ENCODE measurements at places on chromosomes 4 and X.

- DNase-seq, result no peak
Observed at GRCh38 chr4:88107406-88108107, 50.9 kb downstream of the ABCG2 start.

- DNase-seq, result no peak
Observed at GRCh38 chrX:15200871-15201270, 69.0 kb downstream of the ASB9 start.

- peak; percentile 72 for DNase-seq
Observed at GRCh38 chr4:139887962-139888735, 222.5 kb downstream of the MGST2 start.

- no peak for DNase-seq
Observed at GRCh38 chr4:112765317-112765974, 128.5 kb downstream of the LARP7 start.

GRCh38 chr4:185700048-185700447 is 111.9 kb downstream of the SORBS2 start:
- DNase-seq, result peak; percentile 27

DNA sequence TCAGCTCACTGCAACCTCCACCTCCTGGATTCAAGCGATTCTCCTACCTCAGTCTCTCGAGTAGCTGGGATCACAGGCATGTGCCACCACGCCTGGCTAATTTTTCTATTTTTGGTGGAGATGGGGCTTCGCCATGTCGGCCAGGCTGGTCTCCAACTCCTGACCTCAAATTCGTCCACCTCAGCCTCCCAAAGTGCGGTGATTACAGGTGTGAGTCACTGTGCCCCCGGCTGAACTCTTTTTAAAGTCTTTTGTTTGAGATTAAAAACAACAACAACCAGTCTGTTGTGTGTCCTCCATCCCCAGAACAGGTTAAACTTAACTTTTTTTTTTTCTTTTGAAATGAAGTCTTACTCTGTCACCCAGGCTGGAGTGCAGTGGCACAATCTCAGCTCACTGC is 36.3 kb upstream of the RBPJ start:
- no peak for DNase-seq

DNA sequence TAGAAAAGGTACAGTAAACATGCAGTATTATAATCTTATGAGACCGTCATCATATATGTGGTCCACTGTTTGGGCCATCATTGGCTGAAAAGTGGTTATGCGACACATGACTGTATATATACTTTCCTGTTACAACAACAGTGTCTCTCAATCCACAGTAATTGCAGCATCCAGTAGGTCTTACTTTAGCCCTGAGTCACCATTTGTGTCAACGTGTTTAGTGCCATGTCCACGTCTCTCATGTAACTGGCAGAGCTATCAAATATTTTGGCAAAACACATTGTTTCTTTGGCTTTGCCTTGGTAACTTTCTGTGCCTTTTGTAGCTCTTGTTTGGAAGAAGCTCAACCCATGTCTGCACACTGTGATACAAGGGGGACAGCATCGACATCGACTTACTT is 73.8 kb downstream of the CD38 start:
- no peak for DNase-seq

GRCh38 chrX:40154853-40155588 is 57.3 kb upstream of the BCOR start:
- DNase-seq, result no peak

DNA sequence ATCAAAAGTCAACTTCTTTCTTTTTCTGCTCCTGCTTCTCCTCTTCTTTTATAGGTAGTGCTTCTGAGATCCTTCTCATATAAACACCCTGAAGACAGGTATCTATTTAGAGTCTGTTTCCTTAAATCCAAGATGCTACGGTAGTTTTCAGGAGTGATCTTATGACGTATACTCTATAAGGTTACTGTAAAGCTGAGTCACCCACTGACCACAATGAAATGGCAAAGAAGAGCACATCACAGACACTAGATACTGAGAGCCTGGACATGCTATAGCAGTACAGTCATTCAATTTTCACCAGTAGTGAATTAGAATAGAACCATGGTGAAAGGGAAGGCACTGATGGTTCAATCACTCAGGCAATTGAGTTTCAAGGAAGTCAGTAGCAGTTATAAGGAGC is 412.5 kb downstream of the ADAM29 start:
- DNase-seq, result no peak

- DNase-seq, result no peak
Observed at GRCh38 chr4:122759639-122760310, 27.3 kb downstream of the BBS12 start.

- no peak for DNase-seq
Observed at GRCh38 chrX:55794405-55794804, 76.9 kb downstream of the RRAGB start.

DNA sequence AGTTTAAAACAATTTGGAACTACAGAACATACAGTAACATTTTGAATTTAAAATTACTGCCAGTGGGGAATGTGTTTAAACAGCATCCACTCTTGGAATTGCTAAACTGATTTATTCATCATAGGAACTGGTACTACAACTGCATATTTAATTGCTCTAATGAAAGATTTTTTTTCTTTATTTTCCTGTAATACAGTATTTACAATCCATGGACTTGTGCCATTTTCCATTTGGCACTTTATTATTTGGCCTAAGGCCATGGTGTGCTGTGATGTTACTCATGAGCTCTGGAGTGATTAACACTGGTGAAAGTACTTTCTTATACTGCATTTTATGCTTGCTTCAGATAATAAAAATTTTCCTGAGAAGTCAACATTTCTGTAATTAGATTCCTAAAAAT is 69.7 kb upstream of the NUDT6 start:
- DNase-seq, result peak; percentile 20

DNA sequence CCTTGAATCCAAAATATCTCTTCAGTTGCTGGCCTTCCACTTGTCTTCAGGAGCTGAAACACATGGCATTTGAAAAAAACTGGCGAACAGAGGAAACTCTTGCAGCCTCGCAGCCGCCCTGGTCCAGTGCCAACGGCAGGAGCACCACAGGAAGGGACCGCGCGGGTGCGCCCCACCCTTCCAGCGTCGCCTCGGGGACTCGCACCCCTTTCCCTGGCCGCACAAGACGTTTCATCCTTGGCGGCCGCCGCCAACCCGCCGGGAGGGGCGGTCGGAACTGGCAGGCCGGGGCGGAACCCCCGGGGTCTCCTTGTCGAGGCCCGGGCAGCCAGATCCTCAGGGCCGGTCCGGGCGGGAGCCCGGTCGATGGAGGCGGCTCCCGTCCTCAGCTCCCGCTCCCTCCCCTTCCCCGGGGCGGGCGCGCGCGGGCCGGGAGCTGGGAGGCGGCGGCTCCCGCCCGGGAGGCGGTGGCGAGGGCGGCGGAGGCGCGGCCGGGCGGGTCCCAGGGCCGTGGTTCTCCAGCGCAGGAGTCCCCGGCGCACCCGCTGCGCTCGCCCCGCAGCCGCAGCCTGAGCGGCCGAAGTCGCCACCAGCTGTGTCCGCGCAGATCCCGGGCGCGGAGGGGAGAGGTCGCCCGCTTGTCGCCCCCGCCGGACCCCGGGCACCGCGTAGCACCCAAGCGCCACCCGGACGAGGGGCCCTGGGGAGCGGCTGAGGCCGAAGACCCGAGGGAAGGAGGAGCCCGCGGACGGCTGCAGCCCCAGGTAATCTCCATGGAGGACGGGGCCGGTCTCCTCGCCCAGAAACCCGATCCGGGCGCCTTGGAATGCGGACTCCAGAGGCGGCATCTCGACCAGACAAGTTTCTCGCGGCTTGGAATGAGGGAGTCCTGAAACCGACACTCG is 886 bp upstream of the NDST3 start:
- DNase-seq, result peak; percentile 37

DNA sequence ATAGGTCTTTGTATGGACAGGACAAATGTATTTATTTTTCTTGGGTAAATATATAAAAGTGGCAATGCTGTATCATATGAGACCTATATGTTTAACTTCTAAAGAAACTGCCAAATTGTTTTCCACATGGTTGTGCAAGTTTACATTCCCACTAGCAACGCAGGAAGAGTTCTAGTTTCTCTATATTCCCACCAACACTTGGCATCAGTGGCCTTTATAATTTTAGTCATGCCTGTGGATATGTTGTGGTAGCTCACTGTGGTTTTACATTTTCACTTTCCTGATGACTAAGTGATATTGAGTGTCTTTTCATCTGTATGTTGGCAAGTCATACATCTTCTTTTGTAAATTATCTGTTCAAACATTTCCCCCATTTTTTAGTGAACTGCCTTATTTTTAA is 126.0 kb downstream of the EMCN start:
- peak; percentile 2 for DNase-seq

GRCh38 chrX:125786316-125786715 is 379.8 kb downstream of the DCAF12L2 start:
- no peak for DNase-seq

DNA sequence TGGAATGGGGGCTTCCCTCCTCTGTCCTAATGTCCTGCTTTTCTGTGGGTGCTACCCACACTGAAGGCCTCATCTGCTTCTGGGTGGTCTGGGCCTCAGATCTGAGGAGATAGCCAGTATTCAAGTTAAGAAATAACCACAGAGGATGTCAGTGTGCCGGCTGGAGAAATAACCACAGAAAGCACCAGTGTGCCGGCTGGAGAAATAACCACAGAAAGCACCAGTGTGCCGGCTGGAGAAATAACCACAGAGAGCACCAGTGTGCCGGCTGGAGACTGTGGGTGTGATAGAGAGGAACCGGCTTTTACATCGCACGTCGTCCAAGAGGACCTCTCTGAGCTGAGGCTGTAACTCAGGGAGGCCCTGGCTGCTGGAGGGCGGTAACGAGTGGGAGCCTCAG is 65.7 kb upstream of the PSAPL1 start:
- no peak for DNase-seq

- DNase-seq, result no peak
Observed at GRCh38 chr4:4590546-4590945, 48.7 kb upstream of the STX18 start.
